ENCODE measurements at places on chromosomes 2 and 18.

GRCh38 chr18:7980136-7980535, 413.0 kb downstream of the PTPRM start:
- DNase-seq: peak; percentile 14

DNA sequence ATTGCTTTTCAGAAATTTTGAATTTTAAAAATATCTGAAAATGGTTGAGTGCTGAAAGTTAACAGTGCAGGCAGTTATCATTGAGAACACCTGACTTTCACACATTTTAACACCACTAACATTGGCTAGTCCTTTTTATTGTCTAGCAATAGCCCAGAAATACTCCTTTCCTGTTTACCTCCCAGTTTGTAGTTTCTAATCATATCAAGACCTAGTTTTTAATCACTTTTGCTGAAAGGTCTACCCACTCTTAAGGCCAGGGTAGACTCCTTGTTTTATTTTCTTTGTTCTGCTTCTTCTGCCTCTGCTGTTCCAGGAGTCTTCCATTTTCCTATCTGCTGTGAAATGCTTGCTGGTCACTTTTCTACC, 72.1 kb downstream of the UBE2E3 start:
- no peak for DNase-seq

- no peak for DNase-seq
Observed at GRCh38 chr18:75544051-75544481, 116.6 kb upstream of the SMIM21 start.

GRCh38 chr18:72866901-72867745, 664 bp downstream of the NETO1 start:
- DNase-seq: peak; percentile 47

DNA sequence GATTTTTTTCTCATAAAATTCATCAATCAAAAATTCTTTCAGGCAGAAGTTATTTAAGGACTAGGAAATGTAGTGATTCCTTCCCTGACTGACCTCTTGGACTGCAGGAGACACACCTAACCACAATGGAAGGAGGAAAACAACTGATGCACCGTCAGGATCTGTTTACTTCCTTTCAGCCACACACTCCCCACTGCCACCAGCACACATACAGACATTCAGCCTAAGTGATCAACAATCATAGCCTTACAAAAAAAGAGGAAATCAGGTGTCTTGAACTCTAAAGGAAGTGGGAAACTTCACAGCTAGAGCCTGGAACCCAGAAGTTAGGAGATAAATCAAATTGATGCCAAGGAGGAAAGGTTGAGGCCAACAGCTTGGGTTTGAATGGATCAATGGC, 213.5 kb upstream of the ACVR2A start:
- no peak for DNase-seq

DNA sequence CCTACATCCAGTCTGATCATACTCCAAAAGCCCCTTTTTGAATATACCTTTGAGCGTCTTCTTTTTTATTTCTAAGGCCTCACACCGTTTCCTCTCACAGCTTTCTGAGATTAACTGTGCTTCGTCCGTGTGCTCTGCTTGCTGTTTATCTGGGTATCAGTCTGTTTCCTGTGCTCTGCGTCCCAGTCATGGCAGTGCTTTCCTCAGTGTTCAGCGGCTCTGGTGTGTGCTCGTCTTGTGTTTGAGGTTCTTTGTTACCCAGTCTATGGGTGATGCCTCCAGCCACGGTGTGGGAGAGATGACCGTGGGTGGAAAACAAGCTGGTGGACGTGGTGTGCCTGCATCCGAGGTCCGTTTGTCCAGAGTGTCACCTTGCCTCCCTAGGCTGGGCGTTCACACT, 33.6 kb upstream of the BIN1 start:
- DNase-seq: no peak

GRCh38 chr18:65526099-65526498, 224.7 kb upstream of the CDH7 start:
- no peak for DNase-seq

- DNase-seq: no peak
Observed at GRCh38 chr2:120994301-120994995, 258.8 kb downstream of the GLI2 start.

GRCh38 chr2:227376656-227377396, 2.3 kb downstream of the TM4SF20 start:
- DNase-seq: peak; percentile 42

DNA sequence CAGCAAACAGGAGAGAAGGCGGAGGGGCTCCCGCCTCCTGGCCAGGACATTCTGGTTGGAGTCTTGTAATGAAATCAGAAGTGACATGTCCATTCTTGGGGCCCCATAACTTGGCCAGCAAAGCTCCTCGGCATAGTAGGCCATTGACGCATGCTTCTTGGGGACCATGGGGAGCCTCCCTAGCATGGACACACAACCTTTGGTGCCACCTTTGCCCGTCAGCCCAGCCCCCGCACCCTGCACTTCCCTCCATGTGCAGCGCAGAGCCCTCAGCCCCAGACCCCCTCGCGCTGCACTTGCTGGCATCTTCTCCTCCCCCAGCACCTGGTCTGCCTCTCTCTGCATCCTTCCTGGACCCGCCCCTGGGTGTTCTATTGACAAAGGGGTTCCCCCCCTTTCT, 23.1 kb downstream of the DCDC2C start:
- DNase-seq: no peak

DNA sequence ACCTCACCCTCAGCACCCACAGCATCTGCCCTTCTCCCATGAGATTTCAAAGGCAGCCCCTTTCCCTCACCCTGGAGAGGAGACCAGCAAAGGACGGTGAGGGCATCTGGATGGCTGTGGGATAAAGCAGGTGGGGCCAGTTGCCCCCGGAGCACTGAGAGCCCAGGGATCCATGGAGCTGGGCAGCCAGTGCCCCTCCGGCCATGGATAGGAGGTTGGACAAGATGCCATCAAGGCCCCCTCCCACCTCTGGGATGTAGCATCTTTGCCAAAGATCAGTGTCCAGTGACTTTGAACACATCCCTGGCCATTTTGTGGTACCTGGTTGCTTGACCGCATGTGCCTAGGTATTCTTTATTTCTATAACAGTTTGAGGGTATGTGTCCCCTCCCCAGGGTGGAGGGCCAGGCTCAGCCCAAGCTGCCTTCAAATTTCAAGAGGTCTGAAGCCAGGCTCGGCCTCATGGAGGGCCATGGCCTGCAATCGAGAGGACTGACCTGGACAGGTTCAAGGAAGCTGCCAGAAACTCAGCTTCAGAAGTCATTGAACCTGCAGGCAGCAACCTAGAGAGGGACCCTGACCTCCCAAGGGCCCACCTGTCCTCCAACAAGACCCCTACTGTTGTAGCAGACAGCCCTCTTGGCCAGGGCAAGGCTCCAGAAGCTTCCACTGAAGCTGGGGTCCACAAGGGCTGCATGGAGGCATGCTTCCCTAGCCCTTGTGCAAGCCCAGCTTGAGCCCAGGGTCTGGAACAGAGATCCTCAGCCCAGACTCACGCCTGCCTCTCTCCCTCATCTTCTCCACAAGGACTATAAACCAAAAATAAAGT, 55.5 kb upstream of the BIN1 start:
- DNase-seq: no peak

DNA sequence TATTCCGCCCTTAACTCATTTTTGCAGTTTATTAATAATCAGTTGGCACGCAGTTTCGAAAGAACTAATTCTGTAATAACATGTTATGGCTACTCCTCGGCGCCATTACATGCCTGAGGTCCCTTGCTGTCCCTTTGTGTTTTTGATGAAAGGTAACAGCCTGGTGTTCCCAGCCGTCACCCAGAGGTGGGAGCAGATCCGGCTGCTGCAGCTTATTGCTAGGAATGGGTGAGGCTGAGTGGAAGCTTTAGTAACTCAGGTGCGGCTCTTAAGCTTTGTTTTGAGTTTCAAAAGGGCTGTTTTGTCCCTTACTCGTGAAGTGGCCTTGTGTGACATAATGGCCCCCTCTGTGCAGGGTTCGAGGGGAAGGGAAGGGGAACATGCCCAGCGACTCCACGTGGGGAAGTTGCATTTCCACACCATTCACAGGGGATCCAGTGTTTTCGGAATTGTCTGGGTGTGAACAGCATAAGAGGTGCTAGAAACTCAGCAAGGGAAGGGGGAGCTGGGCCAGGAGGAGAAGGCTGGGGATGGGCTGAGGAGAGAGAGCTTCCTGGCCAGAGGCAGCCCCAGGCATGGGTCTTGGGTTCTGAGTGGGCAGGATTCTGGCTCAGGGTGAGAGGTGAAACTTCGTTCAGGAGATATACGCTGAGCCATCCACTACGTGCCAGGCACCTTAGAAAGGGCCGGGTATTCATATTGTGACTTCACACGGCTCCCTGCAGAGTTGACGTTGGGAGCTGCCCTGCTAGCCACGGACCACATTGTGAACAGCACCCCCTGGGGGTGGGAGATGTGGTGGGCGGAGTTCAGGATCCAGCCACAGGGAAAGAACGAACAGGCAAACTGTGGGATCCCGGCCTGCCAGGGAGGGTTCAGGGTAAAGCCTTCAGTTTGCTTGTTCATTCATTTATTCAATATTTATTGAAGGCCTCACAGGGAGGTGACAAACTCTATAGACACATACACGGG, 84.4 kb downstream of the TGOLN2 start:
- peak; percentile 67 for DNase-seq

GRCh38 chr2:97906307-97906706, 89.4 kb downstream of the TMEM131 start:
- DNase-seq: no peak

DNA sequence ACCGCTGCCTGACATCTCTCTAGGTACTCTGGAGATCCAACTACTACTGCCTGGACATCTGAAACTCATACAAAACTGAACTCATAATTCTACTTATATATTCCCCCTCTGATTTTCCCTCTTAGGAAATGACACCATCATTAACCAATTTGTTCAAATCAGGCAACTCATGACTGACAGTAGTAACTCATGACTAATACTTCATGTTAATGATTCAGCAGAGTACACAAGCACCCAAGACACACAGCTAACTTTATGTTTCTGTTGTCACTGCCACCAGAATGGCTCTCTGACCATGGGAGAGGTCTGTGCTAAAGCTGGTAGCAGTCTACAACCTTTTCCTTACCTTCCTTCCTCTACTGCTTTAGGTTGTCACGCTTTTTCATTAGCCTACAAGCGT, 91.1 kb downstream of the ITSN2 start:
- no peak for DNase-seq

- no peak for DNase-seq
Observed at GRCh38 chr18:62751341-62751821, 36.0 kb downstream of the PHLPP1 start.

GRCh38 chr2:111665011-111665410, 219.0 kb downstream of the ANAPC1 start:
- no peak for DNase-seq

GRCh38 chr2:208358758-208359631, 47.6 kb upstream of the PTH2R start:
- DNase-seq: no peak

GRCh38 chr2:232228971-232229894, 149.3 kb upstream of the ALPP start:
- no peak for DNase-seq

DNA sequence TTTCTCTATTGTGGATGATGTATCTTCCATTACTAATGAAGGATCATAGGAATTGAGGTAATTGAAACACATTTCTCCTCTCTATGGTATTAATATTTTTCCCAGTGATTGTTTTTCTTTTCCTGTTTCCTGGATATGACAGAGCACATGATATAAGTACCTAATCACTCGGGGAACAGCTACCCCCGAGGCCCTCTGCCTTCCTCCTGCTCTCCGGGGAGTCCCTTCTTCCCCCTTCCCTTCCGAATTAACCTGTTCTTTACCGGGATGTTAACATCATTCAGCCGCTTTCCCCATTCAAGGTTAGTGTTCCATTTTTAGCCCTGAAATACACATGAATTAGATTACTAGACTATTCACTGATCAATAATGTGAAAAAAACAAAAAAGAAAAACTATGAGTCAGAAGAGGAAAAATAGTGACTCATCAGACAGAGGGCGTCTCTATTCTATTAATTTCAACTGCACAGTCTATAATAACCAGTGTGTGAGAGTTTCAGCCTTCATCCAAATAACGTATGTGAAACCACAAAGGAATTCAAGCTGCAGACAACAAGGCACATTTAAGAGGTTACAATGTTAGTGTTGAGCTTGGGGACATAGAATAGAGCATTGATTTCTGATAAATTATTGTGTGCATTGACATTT, 450.8 kb downstream of the DLGAP1 start:
- DNase-seq: no peak

- DNase-seq: no peak
Observed at GRCh38 chr2:241267249-241268067, 48.0 kb downstream of the HDLBP start.

DNA sequence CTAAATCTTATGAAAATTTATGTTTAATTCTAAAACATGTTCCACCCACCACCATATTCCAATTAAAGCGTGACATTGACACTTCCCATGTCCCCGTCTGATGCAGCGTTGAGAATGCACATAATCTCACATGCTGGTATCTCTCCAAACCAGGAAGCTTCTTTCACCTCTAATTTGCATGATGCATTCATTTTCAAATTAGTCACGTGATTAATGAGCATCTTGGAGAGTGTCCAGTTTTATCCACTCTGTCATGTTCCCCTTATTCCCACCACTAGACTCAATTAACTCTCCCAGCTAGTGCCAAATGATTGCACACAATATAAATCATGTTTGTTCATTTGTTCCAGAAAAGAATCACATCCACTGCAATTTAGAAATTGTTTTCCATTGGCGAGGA, 105.8 kb downstream of the RIT2 start:
- no peak for DNase-seq

DNA sequence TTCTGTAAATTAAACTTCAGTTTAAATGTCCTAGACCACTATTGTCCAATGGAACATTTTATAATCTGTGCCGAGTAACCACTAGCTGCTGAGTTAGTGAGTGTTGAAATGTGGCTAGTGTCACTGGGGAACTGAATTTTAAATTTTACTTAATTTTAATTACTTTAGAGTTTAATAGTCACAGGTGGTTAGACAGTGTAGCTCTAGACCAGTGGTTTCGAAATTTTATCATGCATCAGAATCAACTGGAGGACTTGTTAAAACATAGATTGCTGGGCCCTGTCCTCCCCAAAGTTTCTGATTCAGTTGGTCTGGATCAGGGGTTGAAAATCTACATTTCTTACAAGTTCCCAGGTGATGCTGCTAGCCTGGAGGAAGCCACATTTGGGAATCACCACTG, 110.4 kb downstream of the FMNL2 start:
- no peak for DNase-seq

DNA sequence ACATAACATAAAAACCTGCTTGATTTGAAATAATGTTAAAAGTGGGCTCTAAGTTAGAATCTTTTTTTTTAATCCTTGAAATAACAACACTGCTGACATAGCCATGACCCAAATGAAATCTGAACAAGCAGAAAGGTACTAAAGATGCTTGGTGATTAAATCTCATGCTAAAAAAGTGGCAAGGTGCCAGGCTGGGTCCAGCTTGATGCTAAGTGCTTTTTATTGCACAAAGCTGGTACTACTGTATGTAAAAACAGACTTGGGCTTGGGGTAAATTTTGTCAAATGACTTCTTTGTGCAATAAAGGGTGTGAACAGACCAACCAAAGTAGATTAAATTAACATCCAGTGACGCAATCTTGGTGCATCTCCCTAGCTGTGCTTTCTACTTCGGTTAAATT, 13.4 kb downstream of the BCL11A start:
- DNase-seq: no peak

- peak; percentile 61 for DNase-seq
Observed at GRCh38 chr18:75070625-75071483, 138.1 kb downstream of the PTGR3 start.

- DNase-seq: no peak
Observed at GRCh38 chr2:226738821-226739544, 60.6 kb downstream of the IRS1 start.

GRCh38 chr2:70958759-70959158, 19.7 kb upstream of the ANKRD53 start:
- no peak for DNase-seq
